ENCODE measurements at places on chromosomes 3 and 15. TPM values are rescaled to one million over a fixed set of nuclear protein-coding genes. Genes with fewer than 3 reads are reported as not detected.

DNA sequence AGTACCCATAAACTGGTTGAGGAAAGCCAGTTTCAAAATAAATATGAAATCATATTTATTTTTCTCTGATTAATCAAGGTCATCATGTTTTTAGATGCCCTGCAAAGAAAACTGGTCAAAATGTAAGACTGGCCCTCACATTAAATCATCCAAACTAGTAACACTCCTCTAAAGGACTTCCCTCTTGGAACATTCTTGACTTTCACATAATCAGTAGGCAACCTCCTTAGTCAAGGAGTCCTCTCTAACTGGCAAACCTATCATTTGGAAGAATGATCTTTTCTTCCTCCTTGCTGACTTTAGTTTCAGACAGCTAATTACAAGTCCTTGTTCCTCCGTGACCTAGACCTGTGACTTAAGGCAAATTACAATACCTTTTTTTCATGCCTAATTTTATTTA lies 82.5 kb upstream of the DCBLD2 start:
- DNase-seq, result no peak

SPATA12 gene
- not detected for polyA plus RNA-seq

CTXN2 gene
- not detected for polyA plus RNA-seq

- DNase-seq, result no peak
Measured at GRCh38 chr15:85755471-85755870, 39.3 kb downstream of the KLHL25 start.

ANKUB1 gene
- polyA plus RNA-seq, result 0.76 TPM

DNA sequence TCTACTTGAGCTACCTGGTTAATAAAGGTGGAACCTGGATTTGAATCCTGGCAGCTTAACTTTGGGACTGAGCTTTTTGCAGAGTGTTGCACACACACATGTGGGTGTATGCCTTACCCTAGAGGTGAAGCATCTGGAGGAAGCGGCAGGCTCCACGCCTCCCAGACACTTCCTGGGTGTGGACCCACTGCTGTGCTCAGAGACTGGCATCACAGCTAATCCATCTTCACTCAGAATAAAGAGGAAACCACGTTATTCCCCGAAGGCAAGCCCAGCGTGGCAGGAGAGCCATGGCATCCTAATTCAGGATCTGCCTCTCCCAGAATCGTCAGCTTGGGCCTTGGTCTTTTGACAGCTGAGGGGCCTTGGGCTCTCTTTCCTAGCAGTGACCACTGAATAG lies 25.5 kb downstream of the CCDC13 start:
- DNase-seq, result no peak

GRCh38 chr15:101052681-101053121 lies 133.5 kb downstream of the LRRK1 start:
- DNase-seq, result no peak

TKT gene
- polyA plus RNA-seq, result 273 TPM

DNA sequence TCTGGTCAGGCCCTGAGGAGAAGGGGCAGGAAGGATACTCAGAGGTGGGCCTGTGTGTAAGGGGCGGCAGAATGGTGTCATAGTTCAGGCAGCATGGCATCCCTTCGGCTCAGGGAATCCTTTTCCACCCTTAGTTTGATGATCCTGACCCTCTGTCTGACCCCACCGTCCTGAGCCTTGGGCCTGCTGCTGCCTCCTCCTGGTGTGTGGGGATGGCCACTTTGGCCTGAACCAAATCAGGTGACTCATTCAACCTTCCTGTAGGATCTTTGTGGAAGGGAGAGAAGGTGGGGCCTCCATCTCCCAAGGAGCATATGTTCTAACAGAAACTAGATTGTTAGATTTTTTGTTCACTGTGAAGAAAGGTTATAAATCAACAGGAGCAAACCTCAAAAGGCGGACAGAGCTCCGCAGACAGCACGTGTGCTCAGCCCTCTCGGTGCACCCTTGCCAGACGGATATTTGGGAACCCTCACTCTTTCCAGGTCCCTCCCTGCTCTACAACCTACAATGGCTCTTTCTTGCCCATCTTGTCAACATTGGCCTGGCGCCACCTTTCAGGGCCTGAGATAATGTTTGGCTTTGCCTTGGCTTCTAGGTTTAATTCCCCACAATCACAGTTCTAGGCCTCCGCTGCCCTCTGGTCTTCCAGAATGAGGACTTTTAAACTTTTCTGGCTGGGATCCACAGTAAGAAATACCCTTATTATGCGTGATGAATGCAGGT lies 21.7 kb downstream of the THSD4 start:
- DNase-seq, result no peak

GRCh38 chr3:45786801-45787495 lies 9.4 kb downstream of the SLC6A20 start:
- DNase-seq, result no peak
